Large intestine (tissue), 12 donors: ENCODE measurements at places on chromosomes 5 and 9.
A peak's percentile ranks its signal among the peaks of the same experiment; 100 is the strongest.

DNA sequence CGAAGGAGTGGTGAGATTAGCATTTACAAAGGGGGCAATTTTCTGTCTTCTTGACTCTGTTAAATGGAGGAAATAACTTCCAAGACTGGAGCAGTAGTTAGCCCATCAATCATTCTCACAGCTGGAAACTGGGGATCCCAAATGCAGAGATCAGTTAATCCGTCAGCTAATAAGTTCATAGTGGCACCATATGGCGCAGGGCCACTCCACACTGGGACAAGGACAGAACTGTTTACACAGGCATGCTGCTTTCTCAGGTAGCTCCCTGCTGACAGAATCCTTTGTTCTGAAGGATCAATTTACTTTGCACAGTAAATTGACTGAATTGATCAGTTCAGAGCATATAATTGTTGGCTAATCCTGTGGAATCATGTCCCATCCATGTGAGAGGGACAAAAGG is 395.7 kb downstream of the TMEM161B start:
- no peaks in the 10 kb centered on the region for H3K4me1 ChIP-seq
- no peak overlapping the region for H3K4me3 ChIP-seq
- H3K27me3 ChIP-seq = no peaks in the 10 kb centered on the region

GRCh38 chr9:98667005-98667640 is 41.6 kb downstream of the GABBR2 start:
- DNase-seq = no peak
- no peaks in the 10 kb centered on the region for H3K36me3 ChIP-seq
- no peaks in the 10 kb centered on the region for H3K4me1 ChIP-seq

- no peak overlapping the region for H3K4me3 ChIP-seq
- no peaks in the 10 kb centered on the region for H3K36me3 ChIP-seq
- H3K27ac ChIP-seq = no peak overlapping the region
- DNase-seq = no peak
- H3K27me3 ChIP-seq = no peaks in the 10 kb centered on the region
Observed at GRCh38 chr9:91810286-91810905, 139.6 kb downstream of the ROR2 start.

DNA sequence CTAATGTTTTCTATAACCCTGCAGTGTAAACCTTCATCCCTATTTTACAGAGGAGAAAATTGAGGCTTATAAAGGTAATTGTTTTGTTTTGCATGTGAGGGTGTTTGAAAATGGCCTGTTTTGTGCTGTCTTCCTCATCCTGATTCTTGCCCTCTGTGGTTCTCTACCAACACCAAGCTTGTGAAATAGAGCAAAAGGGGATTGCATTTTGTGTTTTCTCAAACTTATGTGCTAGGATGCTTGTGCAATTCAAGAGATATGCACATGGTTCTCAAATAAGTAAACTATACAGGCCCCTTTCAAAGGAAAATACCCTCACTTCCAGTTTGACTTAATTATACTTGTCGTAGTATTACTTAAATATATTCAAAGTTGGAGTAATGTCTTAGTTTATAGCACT is 17.2 kb downstream of the PAM start:
- H3K27ac ChIP-seq = no peak overlapping the region
- no peaks in the 10 kb centered on the region for H3K4me1 ChIP-seq
- H3K4me3 ChIP-seq = no peak overlapping the region
- no peak for DNase-seq
- no peaks in the 10 kb centered on the region for H3K27me3 ChIP-seq

DNA sequence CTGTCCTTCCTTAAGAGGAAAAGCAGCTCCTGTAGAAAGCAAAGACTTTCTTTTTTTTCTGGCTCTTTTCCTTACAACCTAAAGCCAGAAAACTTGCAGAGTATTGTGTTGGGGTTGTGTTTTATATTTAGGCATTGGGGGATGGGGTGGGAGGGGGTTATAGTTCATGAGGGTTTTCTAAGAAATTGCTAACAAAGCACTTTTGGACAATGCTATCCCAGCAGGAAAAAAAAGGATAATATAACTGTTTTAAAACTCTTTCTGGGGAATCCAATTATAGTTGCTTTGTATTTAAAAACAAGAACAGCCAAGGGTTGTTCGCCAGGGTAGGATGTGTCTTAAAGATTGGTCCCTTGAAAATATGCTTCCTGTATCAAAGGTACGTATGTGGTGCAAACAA is 42.3 kb downstream of the NR4A3 start:
- no peaks in the 10 kb centered on the region for H3K4me1 ChIP-seq
- H3K36me3 ChIP-seq = no peaks in the 10 kb centered on the region

- peaks cover 43% of the 10 kb centered on the region for H3K4me1 ChIP-seq
- H3K4me3 ChIP-seq = no peak overlapping the region
- no peaks in the 10 kb centered on the region for H3K27me3 ChIP-seq
- H3K27ac ChIP-seq = peak overlapping the region; percentile 92
Observed at GRCh38 chr9:4495537-4495936, 5.3 kb downstream of the SLC1A1 start.

GRCh38 chr9:127783111-127784008 is 2.5 kb upstream of the CDK9 start:
- H3K4me1 ChIP-seq = peaks cover 18% of the 10 kb centered on the region
- peaks cover 13% of the 10 kb centered on the region for H3K36me3 ChIP-seq
- DNase-seq = no peak

DNA sequence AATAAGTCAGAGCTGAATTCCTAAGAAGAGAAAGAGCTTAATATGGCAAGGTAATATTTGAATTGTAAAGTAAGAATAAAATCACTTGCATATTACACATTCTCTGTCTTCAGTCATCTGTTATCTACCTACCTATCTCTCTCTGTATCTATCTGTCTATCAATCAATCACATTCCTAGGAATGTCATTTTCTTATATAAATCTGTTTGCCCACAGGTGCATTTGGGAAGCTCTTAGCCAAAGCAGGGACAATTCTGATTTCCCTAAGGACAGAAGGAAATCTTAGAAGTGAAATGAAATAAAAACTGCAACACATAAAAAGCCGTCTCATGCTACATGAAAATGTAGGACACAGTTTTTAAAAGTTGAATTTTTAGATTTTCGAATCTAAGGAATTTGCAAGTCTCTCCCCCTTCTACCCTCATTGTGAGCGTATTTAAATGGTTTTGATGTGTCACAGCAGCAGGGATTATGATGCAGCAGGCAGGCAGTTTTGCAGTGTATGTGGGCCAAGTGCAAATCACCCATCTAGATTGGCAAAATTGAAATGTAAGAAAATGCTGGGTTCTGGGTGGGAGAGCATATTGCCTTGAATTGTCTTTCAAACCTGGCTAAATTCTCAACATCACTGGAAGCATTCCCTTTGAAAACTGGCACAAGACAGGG is 155.7 kb downstream of the ACER2 start:
- H3K27me3 ChIP-seq = no peaks in the 10 kb centered on the region
- DNase-seq = no peak
- H3K4me3 ChIP-seq = no peak overlapping the region
- no peak overlapping the region for H3K27ac ChIP-seq

- no peak overlapping the region for H3K27ac ChIP-seq
- no peaks in the 10 kb centered on the region for H3K27me3 ChIP-seq
- H3K4me1 ChIP-seq = no peaks in the 10 kb centered on the region
- no peak overlapping the region for H3K4me3 ChIP-seq
Observed at GRCh38 chr5:159548517-159548916, 218.2 kb upstream of the IL12B start.

- DNase-seq = no peak
- H3K4me1 ChIP-seq = no peaks in the 10 kb centered on the region
- H3K27ac ChIP-seq = no peak overlapping the region
- H3K4me3 ChIP-seq = no peak overlapping the region
- no peaks in the 10 kb centered on the region for H3K36me3 ChIP-seq
- no peaks in the 10 kb centered on the region for H3K27me3 ChIP-seq
Observed at GRCh38 chr5:59285300-59286016, 608.1 kb downstream of the PDE4D start.

DNA sequence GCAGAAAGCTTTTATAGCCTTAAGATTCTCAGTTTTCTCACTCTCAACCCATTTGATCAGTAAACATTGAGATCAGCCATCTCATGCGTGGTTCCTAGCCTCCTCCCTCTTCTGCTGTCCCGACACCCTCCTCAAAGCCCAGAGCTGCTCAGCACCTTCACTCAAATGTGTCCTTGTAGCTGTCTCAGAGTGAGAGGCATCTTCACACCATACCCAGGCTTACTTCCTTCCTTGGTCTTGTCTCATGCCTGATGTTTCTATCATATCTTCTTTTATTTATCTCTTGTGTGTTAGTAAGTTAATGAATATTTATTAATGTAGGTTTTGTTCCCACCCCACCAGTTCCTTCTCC is 72.4 kb upstream of the SNX2 start:
- H3K27me3 ChIP-seq = no peaks in the 10 kb centered on the region
- H3K36me3 ChIP-seq = no peaks in the 10 kb centered on the region
- DNase-seq = no peak
- no peak overlapping the region for H3K27ac ChIP-seq
- H3K4me3 ChIP-seq = no peak overlapping the region

DNA sequence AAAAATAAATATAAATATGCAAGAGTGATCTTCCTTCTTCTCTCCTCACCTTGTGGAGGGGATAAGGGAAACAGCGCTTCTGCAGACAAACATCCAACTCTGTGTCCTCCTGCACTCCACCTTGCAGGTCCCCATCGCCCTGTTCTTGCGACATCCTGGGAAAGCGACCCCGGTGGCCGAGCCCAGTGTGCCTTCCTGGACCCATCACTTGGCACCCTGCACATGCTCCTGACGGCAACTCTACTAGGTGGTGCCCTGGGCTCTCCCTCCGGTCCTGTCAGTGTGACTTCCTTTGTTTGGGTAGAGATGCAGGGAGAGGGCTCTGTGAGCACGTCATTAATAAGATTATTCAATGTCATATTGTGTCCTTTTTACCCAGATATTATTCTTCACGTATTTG is 266.0 kb upstream of the ADAMTS16 start:
- no peaks in the 10 kb centered on the region for H3K27me3 ChIP-seq
- DNase-seq = no peak
- H3K4me1 ChIP-seq = no peaks in the 10 kb centered on the region
- H3K27ac ChIP-seq = no peak overlapping the region

- no peak overlapping the region for H3K27ac ChIP-seq
- no peak for DNase-seq
- H3K4me1 ChIP-seq = no peaks in the 10 kb centered on the region
- H3K27me3 ChIP-seq = no peaks in the 10 kb centered on the region
- no peak overlapping the region for H3K4me3 ChIP-seq
Observed at GRCh38 chr5:37015795-37016666, 139.5 kb downstream of the NIPBL start.

- no peak overlapping the region for H3K27ac ChIP-seq
- H3K4me1 ChIP-seq = no peaks in the 10 kb centered on the region
- H3K27me3 ChIP-seq = peaks cover 3% of the 10 kb centered on the region
- H3K4me3 ChIP-seq = no peak overlapping the region
- no peak for DNase-seq
- no peaks in the 10 kb centered on the region for H3K36me3 ChIP-seq
Observed at GRCh38 chr5:175434800-175435199, 9.2 kb downstream of the DRD1 start.

- no peak overlapping the region for H3K4me3 ChIP-seq
- no peaks in the 10 kb centered on the region for H3K27me3 ChIP-seq
- DNase-seq = no peak
- H3K36me3 ChIP-seq = no peaks in the 10 kb centered on the region
Observed at GRCh38 chr5:79563247-79563590, 49.0 kb upstream of the TENT2 start.

DNA sequence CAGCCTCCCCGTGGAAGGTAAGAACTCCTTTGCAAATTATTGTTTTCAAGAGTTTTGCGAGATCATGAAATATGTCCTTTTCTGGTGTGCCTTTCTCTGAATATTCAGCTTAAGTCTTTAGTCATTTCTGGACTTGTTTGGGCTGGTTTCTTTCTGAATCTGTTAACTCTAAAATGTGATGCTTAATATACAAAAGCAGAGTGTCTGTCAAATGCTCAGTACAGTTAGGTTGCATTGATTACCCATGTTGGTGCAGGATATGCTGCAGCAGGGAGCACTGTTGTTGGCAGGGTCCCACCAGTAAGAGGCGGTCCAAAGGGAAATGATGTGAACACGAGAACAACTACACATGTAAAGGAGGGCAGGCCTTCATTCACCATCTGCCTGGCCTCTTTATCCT is 47.7 kb downstream of the SPTAN1 start:
- H3K36me3 ChIP-seq = peaks cover 86% of the 10 kb centered on the region
- H3K4me3 ChIP-seq = no peak overlapping the region
- no peaks in the 10 kb centered on the region for H3K4me1 ChIP-seq
- no peak overlapping the region for H3K27ac ChIP-seq

DNA sequence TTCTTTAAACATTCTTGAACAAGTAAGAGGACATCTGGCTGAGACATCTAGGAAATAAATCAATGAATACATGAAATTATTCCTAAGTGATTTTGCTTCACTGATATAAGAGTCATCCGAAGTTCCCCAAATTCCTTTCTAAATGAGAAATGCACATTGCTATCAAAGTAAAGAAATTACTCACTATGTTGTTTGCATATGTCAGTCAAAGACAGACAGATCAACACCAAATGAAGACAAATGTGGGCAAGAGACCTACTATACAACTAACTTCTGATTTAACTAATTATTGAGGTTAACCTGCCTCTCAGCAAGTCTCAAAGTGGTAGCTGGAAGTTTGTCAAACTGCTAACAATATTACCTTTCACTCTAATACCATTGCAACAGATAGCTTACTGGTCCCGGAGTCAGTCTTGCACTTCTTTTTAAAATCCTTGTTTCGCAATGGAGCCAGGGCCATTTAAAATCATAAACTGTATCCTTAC is 13.2 kb downstream of the TUT7 start:
- peaks cover 55% of the 10 kb centered on the region for H3K36me3 ChIP-seq
- DNase-seq = no peak
- no peaks in the 10 kb centered on the region for H3K27me3 ChIP-seq
- no peak overlapping the region for H3K27ac ChIP-seq
- no peaks in the 10 kb centered on the region for H3K4me1 ChIP-seq

GRCh38 chr5:116883875-116884274 is 309.3 kb upstream of the SEMA6A start:
- H3K4me3 ChIP-seq = no peak overlapping the region
- no peaks in the 10 kb centered on the region for H3K4me1 ChIP-seq
- DNase-seq = no peak
- H3K27ac ChIP-seq = no peak overlapping the region
- no peaks in the 10 kb centered on the region for H3K27me3 ChIP-seq

DNA sequence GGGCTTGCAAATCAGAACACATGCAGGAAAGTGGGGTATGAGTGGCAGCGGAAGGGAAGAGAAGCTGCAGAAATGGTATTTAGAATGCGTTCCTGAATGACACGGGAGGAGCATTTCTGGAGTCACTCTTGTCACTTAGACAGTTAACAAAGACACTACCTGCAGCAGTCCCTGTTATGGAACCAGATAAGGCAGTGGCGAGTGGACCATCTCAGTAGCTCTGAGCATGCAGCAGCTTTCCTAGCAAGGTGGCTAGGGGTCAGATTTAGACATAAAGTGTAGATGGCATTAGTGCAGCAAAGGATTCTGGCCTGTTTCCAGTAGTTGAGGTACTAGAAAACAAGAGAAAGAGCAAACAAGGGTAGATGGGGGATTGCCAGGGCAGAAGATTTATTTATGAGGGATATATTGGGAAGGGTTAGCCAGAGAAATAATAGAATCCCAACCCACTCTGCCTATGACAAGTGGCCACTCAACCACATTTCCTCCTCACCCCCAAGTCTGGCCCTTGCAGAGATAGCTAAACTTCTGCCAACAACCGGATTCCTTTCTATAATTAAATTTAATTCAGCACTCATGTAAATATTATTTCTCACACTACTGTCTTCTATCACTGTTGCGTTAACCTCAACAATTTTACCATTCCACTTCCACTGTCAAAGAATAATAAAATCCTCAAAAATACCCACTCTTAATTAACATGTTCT is 201.6 kb downstream of the DCP2 start:
- no peaks in the 10 kb centered on the region for H3K4me1 ChIP-seq
- DNase-seq = no peak
- H3K36me3 ChIP-seq = no peaks in the 10 kb centered on the region
- H3K27me3 ChIP-seq = no peaks in the 10 kb centered on the region
- no peak overlapping the region for H3K27ac ChIP-seq
